Lower leg skin (tissue), 4 donors: ENCODE measurements at places on chromosomes 1 and 21.

DNA sequence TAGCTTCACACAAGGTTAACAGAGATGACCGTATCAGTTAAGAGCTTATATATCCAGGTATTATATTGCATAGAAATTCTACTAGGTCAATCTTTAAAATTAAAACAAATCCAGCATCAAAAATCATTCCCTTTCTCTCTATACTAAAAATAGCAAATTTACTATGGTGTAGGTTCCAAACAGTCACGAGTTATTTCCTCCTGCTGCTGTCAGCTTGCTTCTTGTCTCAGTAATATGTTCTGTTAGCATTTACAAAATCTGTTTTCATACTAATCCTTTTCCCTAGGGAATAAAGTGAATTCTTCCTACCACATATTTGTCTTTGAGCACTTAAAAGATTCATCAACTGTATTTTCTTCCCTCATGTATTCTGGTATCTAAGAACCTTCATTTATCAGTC is 2.5 kb downstream of the WDR26 start:
- DNase-seq = no peak

DNA sequence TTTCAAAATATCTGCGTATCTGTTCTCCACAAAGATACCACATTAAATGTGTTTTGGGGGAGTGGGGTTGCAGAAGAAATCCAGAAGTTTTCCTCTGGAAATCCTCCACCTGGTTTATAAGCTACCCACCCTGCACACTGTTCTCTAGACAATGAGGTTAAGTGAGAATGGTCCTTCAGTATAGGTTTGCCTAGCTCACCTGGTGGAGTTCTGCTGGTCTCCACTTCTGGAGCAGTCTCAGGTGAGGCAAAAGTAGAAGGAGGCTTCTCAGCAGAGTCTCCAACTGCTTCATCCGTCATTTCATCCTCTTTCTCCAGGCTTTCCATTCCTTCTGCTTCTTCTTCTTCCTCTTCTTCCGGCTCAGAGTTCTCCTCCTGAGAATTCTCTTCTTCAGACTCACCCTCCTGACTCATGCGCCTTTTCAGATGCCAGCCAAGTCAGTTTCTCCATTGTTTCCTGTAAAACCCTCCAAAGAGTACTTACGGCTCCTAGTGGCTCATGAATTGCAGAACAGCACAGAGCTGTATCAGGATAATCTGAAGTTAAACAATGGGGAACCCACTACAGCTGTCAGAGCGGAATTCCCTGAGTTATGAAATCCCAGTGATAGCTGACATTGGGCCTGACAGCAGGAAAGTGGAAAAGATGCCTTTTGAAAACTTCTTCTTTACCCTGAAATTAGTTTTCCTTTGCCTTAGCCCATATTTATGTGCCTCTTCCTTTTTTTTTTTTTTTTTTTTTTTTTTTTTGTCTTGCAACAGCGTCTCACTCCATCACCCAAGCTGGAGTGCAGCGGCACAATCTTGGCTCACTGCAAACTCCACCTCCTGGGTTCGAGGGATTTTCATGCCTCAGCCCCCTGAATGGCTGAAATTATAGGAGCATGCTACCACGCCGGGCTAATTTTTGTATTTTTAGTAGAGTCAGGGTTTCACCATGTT is 38.5 kb downstream of the MSTO1 start:
- DNase-seq = peak; percentile 43

DNA sequence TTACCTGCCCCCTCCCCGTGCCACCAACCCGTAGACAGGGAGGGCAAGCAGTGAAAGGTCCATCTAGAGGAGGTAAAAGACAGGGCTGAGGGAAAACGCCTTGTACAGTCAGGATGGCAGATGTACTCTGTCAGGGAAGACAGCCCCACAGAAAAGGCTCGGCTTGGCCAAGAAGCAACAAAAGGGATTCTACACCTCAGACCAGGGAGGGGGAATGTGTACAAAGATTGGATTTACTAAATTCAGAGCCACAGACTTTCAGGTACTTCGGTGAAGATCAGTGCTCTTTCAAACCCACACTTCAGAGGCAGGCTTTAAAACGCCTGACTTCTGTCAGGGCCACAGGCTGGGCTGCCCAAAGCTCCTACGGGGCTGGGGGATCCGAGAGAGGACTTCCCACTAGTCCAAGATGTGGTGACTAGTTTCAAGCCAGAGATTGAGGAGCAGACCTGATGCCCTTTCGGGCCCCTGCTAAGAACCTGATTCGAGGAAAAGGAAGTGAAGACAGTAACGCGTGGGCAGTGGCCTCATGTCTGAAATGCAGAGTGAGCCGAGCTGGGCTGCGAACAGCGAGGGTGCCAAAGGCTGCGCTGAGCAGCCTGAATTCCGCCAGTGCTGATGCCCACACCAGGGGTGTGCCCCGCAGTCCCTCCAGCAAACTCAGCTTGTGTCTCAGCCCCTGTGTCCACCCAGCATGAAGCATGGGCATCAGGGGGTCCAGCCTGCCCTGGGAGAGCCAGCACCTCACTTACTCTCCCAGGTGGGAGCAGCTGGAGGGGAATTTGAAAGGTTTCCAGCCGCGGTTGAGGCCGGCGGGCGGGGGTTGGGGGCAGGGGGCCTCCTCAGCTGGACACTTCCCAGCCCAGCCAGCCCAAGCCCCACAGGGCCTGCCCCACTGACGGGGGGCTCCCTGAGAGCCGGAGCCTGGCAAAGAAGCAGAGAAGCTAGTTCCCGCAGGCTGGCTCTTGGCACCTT is 36.2 kb downstream of the KIAA1614 start:
- DNase-seq = no peak

GRCh38 chr1:182834326-182834725 is 4.8 kb upstream of the DHX9 start:
- DNase-seq = no peak

DNA sequence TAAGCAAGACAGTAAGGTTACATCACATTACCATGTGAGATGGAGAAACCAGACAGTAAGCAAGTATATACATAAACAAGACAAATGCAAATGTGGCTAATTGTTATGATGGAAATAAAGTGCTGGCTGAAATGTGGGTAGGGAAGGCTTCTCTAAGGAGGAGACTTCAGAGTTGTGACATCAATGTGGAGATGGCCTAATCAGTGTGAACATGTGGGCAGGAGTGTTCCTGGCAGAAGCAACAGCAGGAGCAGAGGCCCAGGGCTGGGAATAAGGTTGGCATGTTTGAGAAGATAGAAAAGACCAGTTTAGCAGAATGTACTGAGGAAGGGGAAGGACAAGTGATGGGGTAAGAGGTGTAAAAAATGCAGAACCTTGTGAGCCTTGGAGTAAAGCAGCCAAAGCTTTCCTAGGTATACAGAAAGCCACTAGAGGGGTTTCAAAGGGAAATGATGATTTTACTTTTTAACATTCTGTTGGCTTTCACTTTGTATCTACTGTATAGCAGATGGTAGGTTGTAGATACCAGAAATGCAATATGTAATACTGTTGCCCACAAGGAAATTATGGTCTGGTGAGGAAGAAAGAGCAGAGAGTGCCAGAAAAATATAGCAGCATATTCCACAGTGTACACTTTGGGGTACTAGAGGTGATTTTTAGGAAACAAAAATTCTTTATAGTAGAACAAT is 197.4 kb downstream of the FGGY start:
- no peak for DNase-seq

- no peak for DNase-seq
These were observed 12.9 kb upstream of the RUNX1 start for GRCh38 chr21:35062016-35062415.

- DNase-seq = no peak
These were observed 87.1 kb upstream of the BCL10 start for GRCh38 chr1:85363521-85363920.

- no peak for DNase-seq
These were observed 226.0 kb downstream of the PBX1 start for GRCh38 chr1:164784960-164785359.

DNA sequence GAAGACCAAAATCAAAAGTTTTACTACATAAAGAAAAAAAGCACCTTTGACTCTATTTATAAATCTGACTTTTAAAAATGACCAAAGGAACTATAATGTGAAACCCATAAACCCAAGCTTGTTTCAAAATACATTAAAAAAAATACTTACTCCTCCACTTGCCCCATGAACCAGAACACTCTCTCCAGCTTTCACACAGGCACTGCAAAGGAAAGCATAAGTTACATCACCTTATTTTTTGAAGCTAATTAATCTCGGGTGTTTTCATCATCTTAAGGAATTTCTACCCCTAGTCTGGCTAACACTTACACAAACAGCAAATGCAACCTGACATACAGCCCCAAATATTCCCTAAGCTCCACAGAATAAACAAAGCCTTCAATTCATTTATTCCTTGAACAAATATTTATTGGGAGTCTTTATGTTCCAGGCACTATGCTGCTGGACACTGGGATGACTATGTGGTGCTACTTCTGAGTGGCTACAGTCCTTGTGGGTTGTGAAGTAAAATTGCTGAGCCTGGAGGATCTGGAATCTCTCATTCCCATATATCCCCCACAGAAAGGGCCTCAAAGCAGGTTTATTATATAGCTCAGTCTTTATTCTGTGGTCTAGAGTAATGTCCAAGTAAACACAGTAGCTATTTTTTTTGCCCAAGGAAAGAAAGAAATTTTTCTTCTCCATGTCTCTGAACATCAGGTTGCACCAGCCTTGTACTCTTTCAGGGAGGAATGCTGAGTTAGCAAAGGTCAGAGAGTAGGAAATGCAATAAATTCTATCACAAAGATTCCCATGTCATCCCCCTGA is 18.2 kb downstream of the CRYZ start:
- DNase-seq = no peak

DNA sequence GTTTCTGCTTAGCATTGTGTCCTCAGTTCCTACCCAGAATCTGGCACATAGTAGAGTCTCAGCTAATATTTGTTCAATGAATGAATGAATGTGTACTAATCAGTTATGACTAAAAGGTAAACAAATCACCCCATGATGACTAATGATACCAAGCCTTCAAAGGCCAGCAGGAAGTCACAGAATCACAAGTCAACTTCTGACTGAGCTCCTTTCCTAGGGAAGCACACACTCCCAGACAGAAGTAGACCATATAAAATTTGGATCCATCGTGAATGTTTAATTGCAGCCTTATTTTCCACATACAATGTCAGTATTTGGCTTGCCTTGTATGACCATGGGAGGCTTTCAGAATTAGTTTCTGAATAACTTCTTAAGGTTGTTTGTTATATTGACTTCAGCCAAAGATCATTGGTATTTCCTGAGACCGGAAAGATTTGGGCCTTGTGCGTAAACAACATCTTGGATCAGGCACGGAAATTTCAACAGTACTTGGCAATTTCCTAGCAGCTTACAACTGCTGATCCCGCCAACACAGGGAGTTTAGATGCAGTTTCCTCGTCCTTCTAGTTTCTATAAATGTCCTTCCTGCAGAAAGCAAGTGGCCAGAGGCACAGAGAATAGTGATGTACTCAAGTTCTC is 185.9 kb upstream of the ATP1B1 start:
- peak; percentile 46 for DNase-seq

DNA sequence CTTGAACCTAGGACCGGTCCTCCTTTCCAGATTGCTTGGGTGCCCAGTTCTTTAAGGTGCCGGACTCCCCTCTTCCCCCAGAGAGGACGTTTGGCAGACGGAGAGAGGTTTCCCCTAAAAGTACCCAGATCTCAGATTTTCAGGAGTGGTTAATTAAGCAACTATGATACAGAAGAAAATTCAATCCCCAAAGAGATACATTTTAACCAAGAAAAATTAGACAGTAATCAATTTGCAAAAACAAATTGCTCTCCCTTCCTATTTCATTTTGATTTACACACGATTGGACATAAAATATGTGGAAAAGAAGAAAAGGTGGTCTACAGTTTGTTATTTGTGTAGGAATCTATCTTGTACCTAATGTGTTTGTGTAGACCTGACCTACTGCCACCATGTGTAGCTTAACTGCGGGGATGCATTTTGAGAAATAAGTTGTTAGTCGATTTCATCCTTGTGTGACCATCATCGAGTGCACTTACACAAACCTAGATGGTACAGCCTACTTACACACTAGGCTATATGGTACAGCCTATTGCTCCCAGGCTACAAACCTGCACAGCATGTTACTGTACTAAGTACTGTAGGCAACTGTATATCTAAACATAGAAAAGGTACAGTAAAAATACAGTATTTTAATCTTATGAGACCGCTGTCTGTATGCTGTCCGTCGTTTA is 755 bp downstream of the RPAP2 start:
- no peak for DNase-seq

DNA sequence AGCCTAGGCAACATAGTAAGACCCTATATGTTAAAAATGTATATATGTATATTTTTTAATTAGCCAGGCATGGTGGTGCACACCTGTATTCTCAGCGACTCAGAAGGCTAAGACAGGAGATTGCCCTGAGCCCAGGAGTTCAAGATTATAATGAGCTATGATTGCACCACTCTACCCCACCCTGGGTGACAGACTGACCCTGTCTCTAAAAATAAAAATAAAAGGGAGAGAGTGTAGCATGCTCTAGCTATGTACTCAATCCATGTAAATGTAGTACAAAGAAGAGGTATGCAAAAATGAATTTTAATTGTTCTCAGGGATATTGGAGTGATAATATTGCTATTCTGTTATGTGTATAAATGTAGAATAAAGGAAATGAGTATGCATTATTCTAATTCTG is 52.9 kb upstream of the DARS2 start:
- no peak for DNase-seq

- no peak for DNase-seq
These were observed 844.9 kb downstream of the KCNT2 start for GRCh38 chr1:195763146-195763906.

GRCh38 chr1:82125119-82125518 is 324.4 kb downstream of the ADGRL2 start:
- no peak for DNase-seq

DNA sequence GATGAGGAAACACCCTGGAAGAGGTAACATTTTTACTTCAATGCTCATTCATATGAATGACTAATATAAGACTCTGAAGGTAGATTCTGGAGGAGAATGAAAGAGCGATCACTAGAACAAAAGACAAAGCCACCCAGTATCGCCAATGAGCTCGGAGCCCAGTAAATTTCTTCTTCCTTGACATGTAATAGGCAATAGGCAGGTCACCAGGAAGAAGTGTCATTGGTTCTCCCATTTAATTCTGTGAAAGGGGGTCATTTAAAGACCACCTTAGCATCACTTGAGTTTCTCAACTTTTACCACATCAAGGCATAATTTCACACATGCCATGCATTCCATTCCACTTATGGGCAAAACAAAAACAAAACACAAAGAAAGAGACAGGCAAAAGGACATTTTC is 7.9 kb downstream of the TNFSF18 start:
- DNase-seq = no peak

- no peak for DNase-seq
These were observed 41.1 kb upstream of the ACTL8 start for GRCh38 chr1:17713993-17714392.

- DNase-seq = no peak
These were observed 12.4 kb upstream of the PODN start for GRCh38 chr1:53049574-53049967.

- no peak for DNase-seq
These were observed 13.3 kb upstream of the SGIP1 start for GRCh38 chr1:66520655-66521054.

GRCh38 chr1:53341961-53342707 is 14.3 kb upstream of the LRP8 start:
- peak; percentile 61 for DNase-seq
